ENCODE measurements at places on chromosomes 12 and 14. TPM values are rescaled to one million over a fixed set of nuclear protein-coding genes. Genes with fewer than 3 reads are reported as not detected.

GRCh38 chr12:108271951-108272872 lies 66.9 kb downstream of the CMKLR1 start:
- no peak for DNase-seq

DNA sequence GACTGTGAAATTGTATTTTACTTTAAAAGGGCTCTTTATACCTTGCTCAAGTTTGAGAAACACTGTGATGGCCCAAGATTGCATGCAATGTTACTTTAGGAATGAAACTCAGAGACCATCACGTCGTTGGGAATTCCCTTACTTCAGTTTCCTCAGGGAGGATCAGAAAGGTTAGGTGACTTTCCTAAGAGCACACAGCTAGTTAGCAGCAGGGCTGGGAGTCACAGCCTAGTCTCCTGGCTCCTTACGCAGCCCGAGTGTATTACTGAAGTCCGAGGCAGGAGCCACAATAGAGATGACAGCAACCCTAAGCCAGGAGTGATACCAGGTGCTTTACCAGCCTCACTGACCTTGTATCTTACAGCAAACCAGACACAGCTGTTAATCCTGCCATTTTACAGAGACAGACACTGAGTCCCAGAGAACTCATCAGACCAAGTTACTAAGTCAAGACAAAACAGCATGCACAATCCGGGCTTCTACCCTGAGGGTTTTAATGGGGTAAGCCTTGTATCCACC lies 67.0 kb downstream of the RBM19 start:
- DNase-seq, result no peak

The CCDC175 gene
- total RNA-seq, result not detected

GRCh38 chr14:99757331-99758070 lies 35.7 kb upstream of the EML1 start:
- no peak for DNase-seq
